Smooth muscle cell of the coronary artery (primary cell): ENCODE measurements at places on chromosomes 7 and 10. TPM values are rescaled to one million over a fixed set of nuclear protein-coding genes. Genes with fewer than 3 reads are reported as not detected.

The TMEM270 gene
- total RNA-seq = not detected in 2 replicates

The AKR1C2 gene
- total RNA-seq = 13.3 and 70.8 TPM in 2 replicates

The CFAP70 gene
- 0.30 and 0.94 TPM in 2 replicates for total RNA-seq

The TACC2 gene
- 1.8 and 6.2 TPM in 2 replicates for total RNA-seq

The LIPJ gene
- total RNA-seq = not detected in 2 replicates

The STOX1 gene
- under 0.01 and 0.12 TPM in 2 replicates for total RNA-seq

The MUC3A gene
- total RNA-seq = not detected in 2 replicates

The SLC26A3 gene
- total RNA-seq = not detected in 2 replicates

The ADRB1 gene
- not detected in 2 replicates for total RNA-seq

The PPP1R3C gene
- total RNA-seq = 33.9 and 36.7 TPM in 2 replicates

The TAF5 gene
- 2.8 and 2.9 TPM in 2 replicates for total RNA-seq

The CHAT gene
- not detected in 2 replicates for total RNA-seq

The ADCYAP1R1 gene
- total RNA-seq = 0.35 TPM in 1 of 2 replicates, not detected in the other

The DNAJC9 gene
- total RNA-seq = 13.3 and 25.7 TPM in 2 replicates

The PTF1A gene
- total RNA-seq = not detected in 2 replicates

The TBX20 gene
- 1.9 and 13.5 TPM in 2 replicates for total RNA-seq

The SNX10 gene
- 1.3 TPM in 1 of 2 replicates, not detected in the other for total RNA-seq

The SLC18A3 gene
- under 0.01 TPM in 1 of 2 replicates, not detected in the other for total RNA-seq

The HSPA12A gene
- 0.90 and 15.7 TPM in 2 replicates for total RNA-seq

The CLRN3 gene
- total RNA-seq = not detected in 2 replicates

The NAT16 gene
- total RNA-seq = not detected in 2 replicates

The PRLHR gene
- not detected in 2 replicates for total RNA-seq

The ERVW-1 gene
- not detected in 2 replicates for total RNA-seq

The PHKG1 gene
- 0.98 and 7.5 TPM in 2 replicates for total RNA-seq

The ARHGAP22 gene
- total RNA-seq = 28.0 and 63.6 TPM in 2 replicates

The SCRN1 gene
- 24.3 and 38.0 TPM in 2 replicates for total RNA-seq

The GIMAP4 gene
- 0.35 TPM in 1 of 2 replicates, not detected in the other for total RNA-seq

The ANKRD7 gene
- total RNA-seq = 0.23 and 0.75 TPM in 2 replicates

The AKR1D1 gene
- not detected in 2 replicates for total RNA-seq

The LIPM gene
- not detected in 2 replicates for total RNA-seq

The GRID2IP gene
- total RNA-seq = not detected in 2 replicates

The CPA2 gene
- total RNA-seq = 0.08 TPM in 1 of 2 replicates, not detected in the other

The LOXL4 gene
- total RNA-seq = 18.6 and 122 TPM in 2 replicates

The CYP2E1 gene
- 0.53 and 0.59 TPM in 2 replicates for total RNA-seq
